Left kidney (tissue), 8 donors: ENCODE measurements at places on chromosomes 4 and X.

DNA sequence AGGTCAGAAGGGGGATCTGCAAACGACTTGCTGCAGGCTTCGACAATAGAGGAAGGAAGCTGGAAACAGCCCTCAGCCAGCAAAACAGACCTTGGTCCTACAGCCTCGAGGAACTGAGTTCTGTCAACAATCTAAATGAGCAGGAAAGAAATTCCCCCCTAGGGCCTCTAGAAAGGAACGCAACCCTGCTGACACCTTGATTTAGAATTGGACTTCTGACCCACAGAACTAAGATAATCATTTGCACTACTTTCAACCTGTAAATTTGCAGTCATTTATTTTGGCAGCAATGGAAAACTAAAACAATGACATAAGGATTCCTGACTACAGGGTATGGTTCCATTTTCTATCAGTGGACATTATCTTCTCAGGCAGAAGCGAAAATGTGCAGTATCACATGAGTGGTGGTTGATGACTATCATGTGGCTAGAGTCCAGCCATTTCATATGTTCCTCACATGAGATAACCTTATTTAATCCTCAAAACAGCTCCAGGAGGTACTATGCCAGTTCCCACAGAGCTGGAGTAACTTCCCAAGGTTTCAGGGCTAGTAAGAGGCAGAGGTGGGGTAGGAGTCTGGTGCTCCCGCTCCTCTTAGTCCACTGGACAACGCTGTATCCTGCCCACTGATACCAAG, 61.6 kb downstream of the SAT1 start:
- DNase-seq = no peak

DNA sequence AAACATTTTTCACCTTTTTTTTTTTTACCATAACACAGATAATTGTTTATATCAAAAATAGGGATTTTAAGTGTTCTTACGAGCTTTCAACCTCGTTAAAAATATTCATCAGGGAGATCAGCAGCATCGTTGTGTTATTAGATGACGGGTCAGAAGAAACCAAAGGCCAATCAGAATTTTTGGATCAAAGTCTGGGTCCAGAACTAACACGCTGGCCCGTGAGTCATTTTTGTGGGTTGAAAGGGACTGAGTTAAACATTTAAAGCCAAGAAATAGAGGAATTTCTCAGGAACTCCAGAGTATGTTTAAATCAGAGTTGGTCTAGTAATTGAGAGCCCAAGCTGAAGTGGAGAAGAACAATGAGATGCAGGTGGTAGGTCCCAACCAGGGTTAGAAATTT, 170.8 kb downstream of the TLL1 start:
- no peak for DNase-seq

DNA sequence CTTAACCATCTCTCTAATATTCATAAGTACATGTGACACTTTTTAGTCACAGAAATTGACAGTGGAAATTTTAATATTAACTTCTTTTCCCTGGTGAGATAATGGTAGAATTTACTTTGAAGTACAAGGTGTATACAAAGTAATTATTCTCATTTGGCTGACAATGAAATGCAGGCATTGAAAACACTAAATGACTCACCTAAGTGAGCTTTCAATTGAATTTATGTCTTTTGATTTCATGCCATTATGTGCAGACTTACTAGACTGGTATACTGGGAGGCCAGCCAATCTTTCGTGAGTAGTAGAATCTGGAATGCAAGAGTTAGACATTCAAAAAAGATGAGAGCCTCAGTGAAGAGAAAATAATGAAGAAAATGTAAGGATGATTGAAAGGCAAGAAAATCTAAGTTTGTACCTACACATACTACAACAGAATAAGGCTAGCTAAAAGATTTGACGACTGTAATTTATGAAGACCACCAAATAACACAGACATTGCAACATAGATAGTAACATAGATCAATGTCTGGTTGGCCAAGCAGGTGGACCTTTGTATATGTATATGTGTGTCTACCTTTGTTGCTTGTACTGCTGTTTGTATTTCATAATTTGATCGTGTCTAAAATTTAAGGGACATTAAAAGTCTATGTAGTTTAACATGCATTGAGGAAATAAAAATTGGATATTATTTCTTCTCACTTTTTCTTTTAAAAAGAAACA, 459.7 kb downstream of the IL15 start:
- DNase-seq = no peak

DNA sequence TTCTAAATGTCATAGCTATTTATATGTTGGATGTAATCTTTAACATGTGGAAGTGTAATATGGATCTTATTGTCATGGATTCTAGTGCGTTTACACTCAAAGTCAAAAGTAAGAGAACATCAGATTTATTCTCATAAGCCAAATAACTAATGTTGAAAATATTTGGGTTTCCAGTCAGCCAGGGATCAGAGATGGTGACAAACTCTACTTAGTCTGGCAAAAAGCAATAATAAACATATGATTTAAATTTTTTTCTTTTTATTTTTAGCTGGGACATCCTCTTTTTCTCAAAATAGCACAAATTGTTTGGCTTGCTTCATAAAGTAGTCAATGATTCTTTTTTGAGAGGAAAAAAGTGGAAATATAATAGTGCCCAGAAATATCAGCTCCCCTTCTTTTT, 392.3 kb downstream of the ARHGAP24 start:
- DNase-seq = no peak

- no peak for DNase-seq
Observed at GRCh38 chrX:123881330-123881729, 21.5 kb downstream of the XIAP start.

DNA sequence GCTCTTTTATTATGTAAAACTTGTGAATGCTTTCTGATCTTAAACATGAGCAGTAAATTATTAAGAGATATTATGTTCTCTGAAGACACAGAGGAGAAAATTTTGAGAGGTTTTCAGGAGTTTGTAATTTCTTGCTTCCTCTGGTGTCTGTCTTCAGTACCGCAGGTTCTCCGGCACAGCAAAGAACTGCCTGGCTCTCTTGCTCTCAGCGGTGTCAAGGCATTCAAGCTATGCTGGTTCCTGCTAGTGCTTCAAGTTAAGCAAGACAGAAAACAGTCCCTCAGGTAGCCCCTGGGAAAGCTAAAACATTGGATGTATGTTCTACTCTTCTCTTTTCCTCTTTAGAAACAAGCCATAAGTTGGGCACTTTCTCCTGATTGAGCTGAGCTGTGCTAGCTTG, 120.2 kb upstream of the CENPE start:
- DNase-seq = no peak

- no peak for DNase-seq
Observed at GRCh38 chr4:55765070-55765469, 54.5 kb upstream of the EXOC1L start.

- DNase-seq = no peak
Observed at GRCh38 chrX:123121241-123121640, 62.8 kb upstream of the GRIA3 start.

GRCh38 chr4:78560296-78560963, 8.9 kb downstream of the ANXA3 start:
- DNase-seq = no peak

GRCh38 chrX:46634577-46634976, 61.0 kb downstream of the CHST7 start:
- DNase-seq = no peak

GRCh38 chrX:15820106-15821073, 30.1 kb downstream of the ZRSR2 start:
- DNase-seq = no peak

GRCh38 chr4:76017056-76017686, 6.1 kb downstream of the CXCL10 start:
- DNase-seq = no peak

GRCh38 chr4:89803915-89804314, 33.0 kb downstream of the SNCA start:
- no peak for DNase-seq
